ENCODE measurements at places on chromosomes 13 and 19.

- DNase-seq = peak; percentile 76
These were observed 640 bp upstream of the ZNF544 start for GRCh38 chr19:58227964-58228584.

- DNase-seq = no peak
These were observed 15.5 kb downstream of the MKNK2 start for GRCh38 chr19:2035590-2035991.

GRCh38 chr13:40060296-40061007 is 405.0 kb downstream of the COG6 start:
- DNase-seq = no peak

- DNase-seq = no peak
These were observed 366.2 kb upstream of the TSHZ3 start for GRCh38 chr19:31715249-31715945.

DNA sequence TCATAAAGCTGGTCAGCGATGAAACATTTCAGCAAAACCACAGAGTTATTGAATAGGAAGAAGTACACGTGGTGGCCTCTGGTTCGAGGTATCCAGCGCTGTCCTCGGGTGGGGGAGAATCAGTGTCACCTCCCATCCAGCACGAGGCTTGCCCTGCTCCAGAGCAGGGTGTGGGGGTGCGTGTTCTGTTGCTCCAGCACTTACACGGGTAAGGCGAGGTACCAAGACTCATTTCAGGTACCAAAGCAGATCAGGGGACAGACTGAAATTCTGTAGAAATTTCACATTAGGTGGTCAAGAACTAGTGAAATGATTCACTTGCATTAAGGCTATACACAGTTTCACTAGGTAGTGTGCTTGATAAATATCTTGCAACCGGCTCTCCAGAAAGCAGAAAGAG is 164.2 kb upstream of the SOX1 start:
- no peak for DNase-seq

DNA sequence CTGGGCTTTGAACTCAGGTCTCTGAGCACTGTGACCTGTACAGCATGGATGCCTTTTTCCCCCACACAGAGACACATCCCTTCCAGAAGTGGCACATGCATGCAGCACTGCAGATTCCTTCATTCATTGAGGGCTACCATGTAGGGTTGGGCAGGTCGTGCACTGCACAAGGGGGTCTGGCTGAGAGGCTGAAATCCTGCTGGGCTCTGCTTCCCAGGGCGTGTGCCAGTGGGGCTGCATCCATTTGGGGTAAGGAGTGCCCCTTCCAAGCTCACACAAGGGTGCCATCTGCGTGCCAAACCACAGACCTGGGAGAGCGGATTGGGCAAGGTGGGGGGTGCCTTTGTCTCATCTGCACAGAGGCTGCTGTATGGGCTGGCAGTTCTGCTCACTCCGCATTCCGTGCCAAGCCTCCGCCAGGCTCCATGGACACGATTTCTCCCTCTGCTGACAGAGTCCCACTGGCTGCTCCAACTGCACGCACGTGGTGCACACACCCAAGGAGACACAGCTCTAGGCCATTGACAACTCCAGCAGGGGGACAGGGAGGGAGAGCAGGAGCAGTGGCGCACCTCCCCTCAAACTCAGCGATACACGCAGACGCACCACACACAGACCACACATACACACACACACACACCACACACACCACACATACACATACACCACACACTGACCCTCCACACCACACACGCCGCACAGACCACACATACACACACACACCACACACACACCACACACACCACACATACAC is 4.5 kb upstream of the SHISA7 start:
- DNase-seq = no peak

- DNase-seq = peak; percentile 59
These were observed 105.9 kb downstream of the AKAP11 start for GRCh38 chr13:42377640-42378382.

DNA sequence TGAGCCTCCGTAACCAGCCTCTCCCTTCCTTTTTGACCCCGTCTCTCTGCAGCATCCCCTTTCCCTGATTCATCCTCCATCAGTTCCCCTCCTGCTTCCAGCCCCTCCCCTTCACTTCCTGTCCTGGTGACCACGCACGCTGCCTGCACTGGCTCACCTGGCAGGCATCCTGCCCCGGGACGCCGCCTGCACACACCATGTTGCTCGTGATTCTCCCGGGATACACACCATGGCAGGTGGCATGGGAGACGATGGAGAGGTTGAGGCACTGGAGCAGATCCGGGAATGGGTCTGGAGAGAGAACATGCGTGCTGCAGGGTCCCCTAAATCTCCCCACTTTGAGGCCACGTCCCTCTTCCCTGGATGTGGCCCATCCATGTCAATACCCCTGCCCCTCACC is 4.2 kb downstream of the KLK12 start:
- no peak for DNase-seq

DNA sequence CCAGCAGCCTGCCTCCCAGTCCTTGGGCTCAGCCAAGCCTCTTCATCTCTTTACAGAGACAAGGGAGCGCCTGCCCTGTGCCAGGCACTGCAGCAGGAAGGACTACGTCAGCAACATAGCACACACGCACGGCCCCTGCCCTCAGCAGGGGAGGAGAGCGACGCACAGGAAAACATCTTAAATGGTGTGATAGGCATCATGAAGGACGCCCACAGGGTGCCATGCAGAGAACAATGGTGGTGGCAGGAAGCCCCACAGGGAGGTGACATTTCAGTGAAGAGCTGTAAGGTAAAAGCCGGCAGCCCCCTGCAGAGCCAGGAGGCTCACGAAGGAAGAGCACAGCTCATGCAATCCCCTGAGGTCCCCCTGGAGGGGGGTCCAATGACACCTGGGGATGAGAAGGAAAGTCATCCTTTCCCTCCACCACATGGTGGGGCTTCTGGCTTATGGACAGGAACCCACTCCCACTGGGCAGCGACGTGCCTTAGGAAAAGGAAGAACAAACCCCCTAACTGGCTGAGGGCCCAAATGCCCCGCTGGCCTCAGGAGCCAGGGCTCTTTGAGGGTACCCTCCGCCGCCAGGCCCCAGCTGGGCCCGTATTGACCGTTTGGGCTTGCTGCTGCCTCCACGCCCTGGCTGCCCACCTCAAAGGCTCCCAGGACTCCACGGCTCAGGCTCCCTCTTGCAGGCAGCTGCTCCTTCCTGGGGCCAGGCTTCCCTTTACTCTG is 37.3 kb upstream of the C13orf42 start:
- DNase-seq = no peak

GRCh38 chr13:99932912-99933311 is 38.7 kb downstream of the ZIC5 start:
- no peak for DNase-seq

DNA sequence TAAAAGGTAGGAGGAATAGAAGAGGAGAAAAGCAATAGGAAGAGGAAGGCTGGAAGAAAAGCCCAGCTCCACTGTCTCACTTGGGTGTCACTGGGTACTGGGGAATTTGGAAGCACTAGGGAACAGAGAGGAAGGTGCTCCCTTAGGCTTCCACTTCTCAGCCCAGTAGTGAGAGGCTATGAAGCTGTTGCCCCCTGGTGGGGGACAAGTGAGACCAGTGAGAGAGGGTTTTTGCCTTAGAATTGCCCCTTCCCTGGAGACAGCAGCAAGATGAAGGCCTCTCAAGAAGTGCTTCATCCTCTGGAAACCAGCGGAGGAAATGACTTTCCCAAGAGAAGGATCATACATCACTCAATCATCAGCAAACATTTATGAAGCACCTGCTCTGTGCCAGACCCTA is 4.7 kb upstream of the ZNF606 start:
- DNase-seq = no peak

GRCh38 chr13:24165746-24166145 is 5.2 kb downstream of the SPATA13 start:
- no peak for DNase-seq

- DNase-seq = no peak
These were observed 30.5 kb downstream of the ZSWIM4 start for GRCh38 chr19:13825489-13826441.

- DNase-seq = no peak
These were observed 7.7 kb upstream of the CEACAM7 start for GRCh38 chr19:41695745-41696144.

- DNase-seq = no peak
These were observed 76.0 kb downstream of the ELF1 start for GRCh38 chr13:40943073-40943472.

DNA sequence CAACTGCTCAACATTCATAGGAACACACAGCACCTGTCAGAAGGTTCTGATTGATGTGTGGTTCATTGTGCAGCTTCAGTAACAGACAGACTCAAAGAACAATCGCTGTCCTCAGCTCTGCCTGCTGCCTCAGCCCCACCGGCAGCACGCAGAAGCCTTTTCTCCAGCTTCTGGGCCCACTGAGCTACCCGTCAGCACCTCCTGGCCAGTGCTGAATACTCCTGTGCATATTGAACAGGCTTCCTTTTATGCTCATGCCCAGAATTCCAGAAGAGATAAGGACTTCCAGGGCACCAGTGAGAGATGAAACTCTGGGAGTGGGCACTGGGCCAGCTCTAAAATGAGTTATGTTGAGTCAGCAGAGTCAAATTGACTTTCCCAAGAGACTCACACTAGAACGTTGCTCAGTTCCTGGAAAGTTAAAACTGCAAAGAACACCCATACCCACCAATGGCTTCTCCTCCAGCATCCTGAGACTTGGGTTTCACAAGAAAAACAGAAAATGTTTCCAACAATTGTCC is 119.3 kb downstream of the COL4A1 start:
- DNase-seq = no peak

GRCh38 chr19:52673014-52673413 is 34.9 kb upstream of the ZNF83 start:
- no peak for DNase-seq

GRCh38 chr19:6586726-6587092 is 4.2 kb downstream of the CD70 start:
- no peak for DNase-seq

GRCh38 chr19:1872807-1873523 is 9.6 kb upstream of the KLF16 start:
- DNase-seq = no peak

- DNase-seq = no peak
These were observed 89.3 kb downstream of the MIPEP start for GRCh38 chr13:23799945-23800344.

GRCh38 chr13:59391696-59392095 is 772.0 kb downstream of the DIAPH3 start:
- DNase-seq = peak; percentile 84

DNA sequence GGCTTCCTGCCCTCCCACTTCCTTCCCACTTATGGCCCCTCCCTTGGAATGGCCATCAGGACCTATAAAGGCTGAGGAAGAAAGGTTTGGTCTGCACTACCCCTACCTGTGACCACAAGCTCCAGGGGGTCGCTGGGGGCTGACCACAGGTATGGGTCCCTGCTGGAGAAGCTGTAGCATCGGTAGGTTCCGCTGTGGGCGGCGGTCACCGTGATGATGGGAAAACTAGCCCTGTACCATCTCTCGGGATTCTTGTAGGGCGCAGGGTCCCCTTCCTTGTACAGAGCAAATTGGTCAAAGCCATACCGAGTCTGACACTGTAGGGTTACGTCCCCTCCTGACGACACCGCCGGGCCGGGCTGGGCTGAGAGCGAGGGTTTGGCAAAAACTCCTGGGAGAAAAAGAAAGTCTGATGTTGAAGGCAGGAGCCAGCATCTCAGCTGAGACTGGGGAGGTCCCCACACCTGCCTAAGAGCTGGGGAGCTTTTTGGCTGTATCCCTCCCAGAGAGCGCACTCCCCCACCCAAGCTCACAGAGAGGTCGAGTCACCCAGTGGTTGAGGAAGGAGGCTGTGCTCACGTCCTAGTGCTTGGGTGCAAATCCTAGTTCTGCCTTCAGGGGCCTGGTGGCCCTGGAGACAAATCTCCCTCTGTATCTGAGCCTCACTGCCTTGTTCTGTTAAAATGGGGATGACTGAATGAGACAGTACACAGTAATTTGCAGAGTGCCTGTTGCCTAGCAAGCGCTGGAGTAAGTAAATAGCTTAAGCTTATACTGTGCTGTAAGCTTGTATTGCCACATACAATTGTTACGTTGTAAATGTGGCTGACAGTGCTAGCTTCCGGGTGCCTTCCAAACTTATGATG is 10.4 kb downstream of the GP6 start:
- DNase-seq = no peak

DNA sequence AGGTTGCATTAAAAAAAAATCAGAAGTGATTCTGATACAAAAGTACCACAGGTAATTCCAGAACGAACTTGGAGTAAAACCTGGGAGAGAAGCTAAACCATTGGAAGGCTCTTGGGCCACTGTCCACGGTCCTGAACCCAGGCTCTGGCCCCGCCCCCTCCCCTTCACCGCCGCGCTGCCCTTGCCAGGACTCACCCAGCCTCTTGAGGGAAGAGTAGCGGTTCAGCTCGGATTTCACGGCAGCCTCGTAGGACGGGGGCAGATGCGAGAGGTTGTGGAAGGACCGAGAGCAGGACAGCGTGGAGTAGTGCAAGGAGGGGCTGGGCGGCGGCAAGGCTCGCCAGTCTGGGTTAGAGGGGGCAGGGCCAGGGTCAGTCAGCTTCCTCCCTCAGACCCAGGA is 5.7 kb downstream of the SHISA7 start:
- peak; percentile 10 for DNase-seq

- DNase-seq = no peak
These were observed 22.6 kb downstream of the CYP2F1 start for GRCh38 chr19:41136636-41137455.

GRCh38 chr13:42699912-42700311 is 81.5 kb upstream of the FAM216B start:
- no peak for DNase-seq

- DNase-seq = no peak
These were observed 24.9 kb downstream of the MPND start for GRCh38 chr19:4368128-4368820.

DNA sequence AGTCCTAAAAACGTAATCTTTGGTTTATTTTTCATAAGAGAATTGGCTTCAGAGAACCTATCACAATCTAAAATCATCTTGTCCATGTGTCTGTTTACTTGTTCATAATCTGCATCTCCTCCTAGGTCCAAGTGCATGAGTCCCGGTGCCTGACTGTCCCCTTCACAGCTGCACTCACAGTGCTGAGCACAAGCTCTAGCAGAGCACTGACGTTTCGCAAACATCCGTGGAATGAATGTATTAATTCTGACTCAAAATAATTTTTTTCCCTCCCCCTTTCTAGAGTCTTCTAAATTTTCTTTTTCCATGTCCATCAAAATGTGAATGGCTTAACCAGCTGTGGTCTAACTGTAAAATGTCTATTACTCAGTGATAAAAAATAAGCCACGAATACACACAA is 245.5 kb upstream of the TSHZ3 start:
- no peak for DNase-seq

- DNase-seq = no peak
These were observed 30.4 kb upstream of the SPACA7 start for GRCh38 chr13:112345826-112346172.
